Activated T-cell treated with anti-CD3 and anti-CD28 coated beads, Interleukin-2, amount 50 U/mL, for 48 hours (primary cell): ENCODE measurements at places on chromosomes 12 and 14.
A peak's percentile ranks its signal among the peaks of the same experiment; 100 is the strongest.

DNA sequence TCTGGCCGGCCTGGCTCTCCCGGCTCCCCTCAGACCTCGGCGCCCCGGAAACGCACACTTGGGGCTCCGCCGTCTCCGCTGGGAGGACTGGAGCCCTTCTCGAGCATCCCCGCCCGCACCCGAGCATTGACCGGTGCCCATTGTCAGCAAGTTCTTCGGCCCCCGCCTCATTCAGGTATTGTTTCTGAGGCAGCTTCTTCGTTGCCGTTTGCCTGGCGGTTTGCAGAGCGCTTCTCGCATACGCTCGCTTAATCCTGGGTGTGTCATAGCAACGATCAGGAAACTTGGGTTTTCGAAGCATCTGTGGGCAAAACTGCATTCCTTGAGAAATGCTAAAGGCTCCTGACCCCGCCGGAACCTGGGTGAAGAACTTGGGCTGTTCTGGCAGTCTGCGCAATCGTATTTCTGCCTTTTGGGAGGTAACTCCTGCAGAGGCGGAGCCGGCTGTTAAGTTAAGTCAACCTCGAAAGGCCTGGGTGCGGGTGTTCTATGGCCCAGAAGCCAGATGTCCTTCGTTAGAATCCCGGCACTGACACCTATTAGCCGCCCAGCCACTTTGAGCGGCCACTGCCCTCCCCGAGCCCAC lies 518 bp downstream of the GSKIP start:
- DNase-seq, result peak; percentile 53

DNA sequence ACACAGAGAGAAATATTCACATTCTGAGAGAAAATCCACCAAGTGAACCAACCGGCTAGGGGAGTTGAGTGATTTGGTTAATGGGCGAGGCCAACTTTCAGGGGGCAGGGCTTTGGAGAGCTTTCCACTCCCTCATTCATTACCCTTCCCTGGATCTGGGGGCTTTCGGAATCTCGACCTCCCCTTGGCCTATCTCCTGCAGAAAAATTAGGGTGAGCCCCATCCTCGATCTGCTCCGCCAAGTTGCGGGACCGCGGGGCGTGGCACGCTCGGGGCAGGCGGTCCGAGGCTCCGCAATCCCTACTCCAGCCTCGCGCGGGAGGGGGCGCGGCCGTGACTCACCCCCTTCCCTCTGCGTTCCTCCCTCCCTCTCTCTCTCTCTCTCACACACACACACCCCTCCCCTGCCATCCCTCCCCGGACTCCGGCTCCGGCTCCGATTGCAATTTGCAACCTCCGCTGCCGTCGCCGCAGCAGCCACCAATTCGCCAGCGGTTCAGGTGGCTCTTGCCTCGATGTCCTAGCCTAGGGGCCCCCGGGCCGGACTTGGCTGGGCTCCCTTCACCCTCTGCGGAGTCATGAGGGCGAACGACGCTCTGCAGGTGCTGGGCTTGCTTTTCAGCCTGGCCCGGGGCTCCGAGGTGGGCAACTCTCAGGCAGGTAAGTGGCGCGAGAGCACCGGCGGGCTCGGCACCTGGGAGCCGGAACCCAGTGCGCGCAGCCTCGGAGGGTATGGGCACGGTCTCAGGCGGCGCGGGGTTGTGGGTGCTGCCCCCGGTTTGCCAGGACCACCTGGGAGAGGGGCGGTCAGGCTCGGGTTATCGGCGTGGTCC lies at the start of gene ERBB3:
TSS of gene ERBB3 (plus strand) at position 443 of the 833 bp plus-strand sequence. CDS start at position 579, 136 bp downstream.
- DNase-seq, result peak; percentile 77

GRCh38 chr12:92987362-92987761 lies 58.3 kb upstream of the EEA1 start:
- no peak for DNase-seq

GRCh38 chr12:102462795-102463465 lies 17.4 kb downstream of the IGF1 start:
- DNase-seq, result no peak

GRCh38 chr12:47190271-47190750 lies 110.6 kb upstream of the AMIGO2 start:
- DNase-seq, result peak; percentile 44

- DNase-seq, result no peak
Observed at GRCh38 chr12:27279826-27280225, 35.7 kb downstream of the STK38L start.

DNA sequence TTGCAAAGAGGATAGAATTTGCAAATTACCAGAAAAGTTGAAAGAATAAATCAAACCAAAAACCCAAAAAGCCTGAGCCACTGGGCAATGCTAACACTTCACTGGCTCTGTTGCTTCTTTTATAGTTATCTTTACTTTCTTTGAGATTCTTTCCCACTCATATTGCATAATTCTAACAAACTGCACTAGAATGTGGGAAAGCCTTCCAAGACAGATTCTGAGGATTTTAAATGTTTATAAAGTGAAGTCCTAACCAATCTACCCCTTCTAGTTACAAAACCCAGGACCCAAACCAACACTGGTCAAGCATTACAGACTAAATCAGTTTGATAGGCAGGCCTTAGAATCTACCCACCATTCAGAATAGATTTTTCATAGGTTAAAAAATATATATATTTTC lies 150.9 kb downstream of the MED13L start:
- no peak for DNase-seq

GRCh38 chr14:41859336-41859735 lies 252.7 kb downstream of the LRFN5 start:
- DNase-seq, result no peak

- no peak for DNase-seq
Observed at GRCh38 chr12:33438025-33438772, 1.4 kb downstream of the SYT10 start.

DNA sequence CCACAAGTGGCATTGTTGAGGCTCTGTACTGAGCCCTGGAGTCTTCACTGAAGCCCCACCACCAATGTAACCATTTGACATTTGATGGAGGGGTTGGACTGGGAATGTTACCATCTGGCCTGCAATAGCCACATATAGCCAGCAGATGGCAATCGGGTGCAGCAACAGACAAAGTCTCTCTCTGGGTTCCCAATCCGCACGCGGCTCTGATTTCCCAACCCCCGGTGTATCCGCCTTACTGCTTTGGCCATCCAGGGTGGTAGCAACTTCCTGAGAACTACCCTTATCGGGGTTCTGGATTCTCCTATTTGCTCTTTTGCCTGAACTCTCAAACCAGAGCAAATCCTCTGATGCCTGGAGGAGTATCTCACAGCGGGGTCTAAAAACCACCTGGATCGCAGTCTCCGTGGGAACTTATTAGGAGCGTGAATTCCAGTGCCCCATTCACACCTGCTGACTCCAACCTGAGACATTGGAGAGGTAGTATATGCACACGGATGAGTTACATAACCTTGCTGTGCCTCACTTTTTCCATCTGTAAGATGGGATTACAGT lies 14.2 kb downstream of the VRTN start:
- peak; percentile 80 for DNase-seq

GRCh38 chr12:80211671-80212070 lies 112.3 kb downstream of the OTOGL start:
- DNase-seq, result no peak

GRCh38 chr14:63737582-63738006 lies 9.7 kb upstream of the SGPP1 start:
- no peak for DNase-seq

GRCh38 chr12:91958816-91959215 lies 186.8 kb downstream of the BTG1 start:
- no peak for DNase-seq

- DNase-seq, result no peak
Observed at GRCh38 chr12:29730481-29730880, 53.3 kb downstream of the TMTC1 start.

- no peak for DNase-seq
Observed at GRCh38 chr12:74685385-74685784, 147.8 kb downstream of the ATXN7L3B start.

- DNase-seq, result no peak
Observed at GRCh38 chr12:42326541-42327226, 717 bp downstream of the PPHLN1 start.

- DNase-seq, result no peak
Observed at GRCh38 chr12:116647813-116648212, 88.6 kb downstream of the MAP1LC3B2 start.

DNA sequence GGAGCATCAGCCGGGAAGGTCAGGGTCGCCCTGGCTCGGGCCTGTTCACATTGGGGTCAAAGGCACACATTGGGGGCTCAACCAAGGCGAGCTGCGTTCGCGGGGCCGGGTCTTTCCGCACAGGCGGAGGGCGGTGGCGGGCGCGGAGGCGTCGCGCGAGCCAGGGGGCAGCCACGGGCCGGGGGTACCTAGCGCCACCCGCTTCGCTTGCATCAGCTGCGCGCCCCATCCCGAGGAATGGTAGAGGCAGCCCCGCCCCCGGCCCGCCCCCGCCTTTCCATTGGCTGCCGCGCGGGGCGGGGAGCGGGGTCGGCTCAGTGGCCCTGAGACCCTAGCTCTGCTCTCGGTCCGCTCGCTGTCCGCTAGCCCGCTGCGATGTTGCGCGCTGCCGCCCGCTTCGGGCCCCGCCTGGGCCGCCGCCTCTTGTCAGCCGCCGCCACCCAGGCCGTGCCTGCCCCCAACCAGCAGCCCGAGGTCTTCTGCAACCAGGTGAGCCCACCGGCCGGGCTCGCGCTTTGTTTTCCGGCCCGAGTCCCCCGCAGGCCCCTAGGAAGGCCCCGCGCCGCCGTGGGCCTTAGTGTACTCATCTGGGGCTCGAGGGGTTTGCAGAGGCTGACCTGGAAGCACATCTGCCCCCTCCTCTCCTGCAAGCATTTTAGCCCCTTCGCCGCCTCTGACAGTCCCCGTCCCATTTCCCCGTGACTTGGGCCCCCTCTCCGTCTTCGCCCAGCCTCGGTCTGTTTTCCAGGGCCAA lies at the start of gene ALDH2:
TSS of gene ALDH2 (plus strand) at position 326 of the 754 bp plus-strand sequence. CDS start at position 376, 50 bp downstream.
- DNase-seq, result peak; percentile 57

GRCh38 chr14:25537846-25538455 lies 488.0 kb upstream of the STXBP6 start:
- DNase-seq, result peak; percentile 19
